ENCODE measurements at places on chromosomes 13 and 19.

GRCh38 chr19:24159707-24160106, 72.7 kb downstream of the ZNF254 start:
- no peak for DNase-seq

DNA sequence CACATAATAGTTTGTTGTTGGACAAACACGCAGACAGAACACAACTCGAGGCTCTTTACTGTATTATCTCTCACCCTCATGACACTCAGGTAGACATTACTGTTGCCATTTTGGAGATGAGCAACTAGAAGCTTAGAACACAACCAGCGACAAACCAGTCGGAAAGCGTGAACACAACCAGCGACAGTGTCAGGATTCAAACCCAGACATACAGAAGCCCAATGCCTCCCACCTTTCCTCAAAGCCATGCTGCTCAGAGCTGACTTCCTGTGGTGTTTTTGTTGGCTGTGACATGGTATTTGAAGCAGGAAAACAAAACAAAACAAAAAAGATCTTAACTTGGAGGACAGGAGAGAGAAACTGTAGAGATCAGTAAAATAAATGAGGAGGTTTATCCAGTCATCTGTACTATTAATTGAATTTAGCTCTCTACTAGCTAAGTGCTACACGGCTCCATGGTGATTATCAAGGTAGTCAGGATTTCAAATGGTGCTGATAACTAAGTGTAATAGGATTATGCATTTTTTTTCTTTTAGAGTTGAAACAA, 92.1 kb downstream of the STARD13 start:
- no peak for DNase-seq

DNA sequence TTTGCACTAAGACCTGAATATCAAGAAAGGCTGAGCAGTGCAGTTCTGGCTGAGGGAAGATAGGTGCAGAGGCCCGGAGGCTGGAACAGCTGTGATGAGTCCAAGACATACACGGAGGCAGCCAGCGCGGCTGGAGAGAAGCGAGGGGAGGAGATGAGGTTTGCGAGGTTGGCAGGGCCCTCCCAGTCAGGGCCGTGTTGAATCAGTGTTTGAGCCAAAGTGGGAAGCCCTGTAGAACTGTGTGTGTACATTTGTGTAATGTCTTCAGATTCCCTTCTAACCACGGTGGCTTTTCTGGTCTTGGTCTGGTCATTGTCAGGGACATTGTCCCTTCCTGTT, 34.9 kb downstream of the PAK4 start:
- no peak for DNase-seq

GRCh38 chr19:40791996-40792395, 7.0 kb upstream of the EGLN2 start:
- no peak for DNase-seq

GRCh38 chr13:48976576-48977285, 1.0 kb downstream of the FNDC3A start:
- peak; percentile 55 for DNase-seq
